ENCODE measurements at places on chromosomes 4 and X.

DNA sequence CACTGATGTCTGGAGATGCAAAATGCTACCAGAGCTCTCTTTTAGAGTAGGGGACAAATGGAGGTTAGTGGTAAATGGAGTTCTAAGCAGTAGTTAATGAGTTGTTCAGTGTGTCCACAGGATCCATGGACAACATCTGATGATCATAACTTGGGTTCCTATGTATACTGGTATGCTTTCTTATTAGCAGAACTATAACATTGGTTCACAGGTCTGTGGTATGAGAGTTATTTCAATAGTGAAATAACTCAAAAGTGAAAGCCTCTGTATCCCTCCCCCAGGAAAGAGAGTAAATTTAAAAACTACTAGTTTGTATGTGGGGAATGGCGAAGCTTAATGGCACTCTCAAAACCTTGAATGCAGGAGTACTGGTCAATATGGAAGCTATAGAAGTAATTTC is 363.5 kb upstream of the EMCN start:
- DNase-seq = no peak

DNA sequence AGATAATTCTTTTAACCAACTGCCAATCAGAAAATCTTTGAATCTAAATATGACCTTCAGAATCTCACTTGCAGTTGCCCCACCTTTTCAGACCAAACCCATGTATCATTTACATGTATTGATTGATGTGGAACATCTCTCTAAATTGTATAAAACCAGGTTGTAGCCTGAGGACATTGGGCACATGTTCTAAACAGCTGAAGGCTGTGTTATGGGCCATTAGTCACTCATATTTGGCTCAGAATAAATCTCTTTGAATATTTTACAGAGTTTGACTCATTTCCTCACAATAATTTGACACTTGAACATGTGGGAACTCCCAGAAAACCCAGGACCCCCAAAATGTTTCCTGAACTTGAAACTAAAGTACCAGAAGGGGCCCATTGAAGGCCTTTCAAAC is 58.7 kb downstream of the UGT2B10 start:
- no peak for DNase-seq

GRCh38 chrX:47854474-47854873 is 17.8 kb downstream of the ZNF81 start:
- peak; percentile 18 for DNase-seq

GRCh38 chrX:56978172-56978571 is 17.2 kb downstream of the SPIN3 start:
- DNase-seq = peak; percentile 25

- DNase-seq = no peak
Measured at GRCh38 chr4:82230306-82230705, 143.5 kb downstream of the HNRNPD start.

GRCh38 chr4:145497199-145498149 is 15.8 kb downstream of the SMAD1 start:
- DNase-seq = no peak

DNA sequence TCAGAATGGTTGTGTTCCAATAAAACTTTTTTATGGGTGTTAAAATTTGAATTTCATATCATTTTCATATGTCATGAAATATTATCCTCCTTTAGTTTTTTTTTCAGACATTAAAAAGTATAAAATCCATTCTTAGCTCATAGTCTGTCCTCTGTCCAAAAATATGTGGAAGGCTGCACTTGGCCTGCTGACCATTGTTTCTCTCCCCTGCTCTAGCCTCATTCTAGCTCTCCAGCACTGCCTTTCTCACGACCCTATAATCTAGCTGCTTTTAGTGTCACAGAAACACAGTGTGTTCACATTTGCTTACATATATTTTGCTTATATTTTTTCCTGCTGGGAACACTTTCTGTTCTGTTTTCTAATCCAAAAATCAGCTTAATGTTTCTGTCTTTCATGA is 165.0 kb upstream of the ANK2 start:
- DNase-seq = no peak

- no peak for DNase-seq
Measured at GRCh38 chrX:153408221-153408721, 3.0 kb upstream of the ZFP92 start.

DNA sequence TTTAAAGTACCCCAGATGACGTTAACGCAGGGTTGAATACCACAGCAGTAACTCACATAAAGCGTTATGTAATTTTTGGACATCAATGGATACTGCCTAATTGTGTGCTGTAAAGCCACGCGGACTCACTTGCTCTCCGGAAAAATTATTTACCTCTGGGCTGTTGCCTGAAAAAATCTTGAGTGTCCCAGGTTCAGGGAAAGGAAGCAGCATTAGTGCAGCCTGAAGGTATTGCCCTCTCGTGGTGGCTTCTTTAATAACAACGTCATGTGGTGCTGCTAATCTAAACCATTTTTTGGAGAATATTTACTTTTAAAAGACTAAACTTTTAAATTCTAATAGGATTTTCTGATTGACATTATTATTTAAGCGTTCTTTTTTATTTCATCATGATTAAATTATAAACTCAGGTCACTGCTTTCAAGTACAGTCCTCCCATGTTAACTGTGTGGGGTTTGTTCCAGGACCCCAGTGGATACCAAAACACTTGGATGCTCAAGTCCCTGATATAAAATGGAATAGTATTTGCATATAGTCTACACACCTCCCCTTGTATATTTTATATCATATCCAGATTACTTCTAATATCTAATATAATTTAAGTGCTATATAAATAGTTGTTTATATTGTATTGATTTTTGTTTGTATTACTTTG is 384.8 kb downstream of the FAM133A start:
- no peak for DNase-seq

- DNase-seq = no peak
Measured at GRCh38 chr4:84110040-84110439, 389.1 kb downstream of the NKX6-1 start.

- DNase-seq = no peak
Measured at GRCh38 chrX:1589356-1590130, 1.9 kb upstream of the AKAP17A start.

DNA sequence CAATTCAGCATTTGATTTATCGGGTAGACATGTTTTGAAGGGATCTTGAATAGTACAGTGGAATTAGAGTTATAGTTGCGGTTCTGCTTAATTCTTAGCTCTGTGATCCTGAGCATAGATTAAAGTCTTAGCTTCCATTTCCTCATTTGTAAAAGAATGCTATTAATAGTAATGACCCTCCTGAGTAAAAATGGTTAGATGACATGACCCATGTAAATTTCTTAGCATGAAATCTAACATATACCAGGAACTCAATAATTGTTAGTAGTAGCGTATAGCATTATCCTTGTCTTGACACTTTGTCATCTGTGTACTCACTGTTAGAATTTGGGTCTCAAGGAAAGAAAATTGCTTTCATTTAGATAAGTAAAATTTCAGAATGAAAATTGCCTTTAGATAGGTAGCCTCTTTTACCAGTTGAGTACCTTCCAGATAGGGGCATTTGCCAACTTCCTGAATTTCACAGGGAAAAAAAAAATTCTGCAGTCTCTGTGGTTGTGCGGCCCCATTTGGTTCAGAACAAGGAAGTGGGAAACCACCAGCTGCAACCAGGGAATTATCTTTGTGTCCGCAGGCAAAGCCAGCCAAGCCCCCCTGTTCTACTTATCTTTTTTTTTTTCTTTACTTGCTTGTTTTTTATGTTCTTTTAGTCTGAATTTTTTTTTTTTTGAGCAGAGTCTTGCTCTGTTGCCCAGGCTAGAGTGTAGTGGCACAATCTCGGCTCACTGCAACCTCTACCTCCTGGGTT is 86.9 kb downstream of the TMEM164 start:
- no peak for DNase-seq

- no peak for DNase-seq
Measured at GRCh38 chrX:42752730-42753129, 25.2 kb downstream of the PPP1R2C start.

DNA sequence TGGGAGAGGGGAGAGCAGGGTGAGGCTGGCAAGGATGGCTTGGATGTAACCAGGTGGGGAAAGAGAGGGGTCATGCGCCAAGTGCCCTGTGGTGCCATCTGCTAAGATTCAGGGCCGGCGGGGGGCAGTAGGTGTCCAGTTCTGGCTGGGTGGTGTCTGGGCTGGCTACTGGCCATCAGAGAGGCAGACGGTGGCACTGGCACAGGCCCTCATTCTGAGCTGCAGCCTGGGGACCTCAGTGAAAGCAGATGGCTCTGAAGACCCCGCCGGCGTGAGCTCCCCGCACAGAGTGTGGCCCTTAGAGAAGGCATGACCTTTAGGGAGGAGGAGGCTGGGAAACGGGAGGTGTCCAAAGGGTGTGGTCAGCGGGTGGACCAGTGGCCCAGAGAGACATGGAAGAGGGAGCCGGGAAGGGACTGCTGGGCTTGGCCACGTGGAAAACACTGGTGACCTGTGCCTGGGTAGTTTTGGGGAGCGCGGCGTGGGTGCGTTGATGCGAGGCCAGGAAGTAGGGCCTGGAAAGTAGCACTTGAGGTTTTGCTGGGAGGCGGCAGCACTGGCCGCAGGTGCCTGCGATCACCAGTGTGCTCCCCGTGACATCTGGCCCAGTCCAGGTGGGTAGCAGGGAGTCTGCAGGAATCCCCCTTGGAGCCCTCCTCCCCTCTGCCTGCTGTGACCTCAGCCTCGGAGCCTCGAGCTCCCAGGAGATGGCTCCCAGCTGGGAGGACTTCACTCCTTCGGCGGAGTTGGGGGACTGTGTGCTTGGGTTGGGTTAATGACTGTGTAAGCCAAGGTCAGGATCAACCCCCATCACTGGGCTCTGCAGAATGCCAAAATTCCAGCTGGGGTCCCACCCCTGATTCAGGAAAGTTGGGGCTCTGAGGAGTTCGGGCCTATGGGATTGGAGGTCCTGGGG is 9.3 kb upstream of the SH3TC1 start:
- no peak for DNase-seq

GRCh38 chr4:75512386-75513211 is 1.6 kb downstream of the RCHY1 start:
- peak; percentile 23 for DNase-seq
